ENCODE measurements at places on chromosomes 6 and 20. TPM values are rescaled to one million over a fixed set of nuclear protein-coding genes. Genes with fewer than 3 reads are reported as not detected.

Gene NOX3
- not detected for total RNA-seq

Gene LGSN
- not detected for total RNA-seq

Gene GPR6
- total RNA-seq: not detected

Gene CALHM5
- 4.4 TPM for total RNA-seq

Gene SPATA25
- not detected for total RNA-seq

Gene ELOVL2
- 0.05 TPM for total RNA-seq

Gene IPCEF1
- total RNA-seq: 0.34 TPM

Gene PNPLA1
- total RNA-seq: not detected

Gene GNMT
- not detected for total RNA-seq

Gene ATAT1
- total RNA-seq: 2.9 TPM

Gene MCHR2
- not detected for total RNA-seq

Gene TMEM244
- total RNA-seq: not detected

Gene BMP6
- 85.9 TPM for total RNA-seq

Gene WFDC2
- total RNA-seq: not detected

Gene AGPAT4
- 4.1 TPM for total RNA-seq

Gene DPPA5
- total RNA-seq: not detected

Gene TINAG
- not detected for total RNA-seq

Gene TDP2
- 27.3 TPM for total RNA-seq

Gene MRS2
- 16.2 TPM for total RNA-seq

Gene SLC22A3
- not detected for total RNA-seq

Gene TRIM39
- 5.7 TPM for total RNA-seq

Gene SYCP2L
- not detected for total RNA-seq

Gene FOXS1
- total RNA-seq: not detected

Gene KIF3B
- total RNA-seq: 15.7 TPM

Gene HSP90AB1
- 1,335 TPM for total RNA-seq

Gene AVP
- not detected for total RNA-seq

Gene TRIM31
- not detected for total RNA-seq

Gene ENPP5
- not detected for total RNA-seq

Gene DACT2
- not detected for total RNA-seq

Gene CCN5
- not detected for total RNA-seq

Gene TFAP2C
- total RNA-seq: not detected

Gene THBS2
- 0.67 TPM for total RNA-seq

Gene KHDC1
- 0.80 TPM for total RNA-seq

Gene PIM1
- total RNA-seq: 6.1 TPM

Gene RHAG
- total RNA-seq: not detected

Gene SIRPB1
- 0.80 TPM for total RNA-seq

Gene LPA
- not detected for total RNA-seq

Gene PSORS1C1
- 2.1 TPM for total RNA-seq

Gene C6orf52
- total RNA-seq: not detected

Gene DEFB124
- not detected for total RNA-seq

Gene SMLR1
- total RNA-seq: not detected

Data from mammary microvascular endothelial cell (primary cell).